ENCODE measurements at places on chromosomes 7 and 10. TPM values are rescaled to one million over a fixed set of nuclear protein-coding genes. Genes with fewer than 3 reads are reported as not detected.

The P4HA1 gene
- 72.2 TPM for total RNA-seq

The NUTM2E gene
- not detected for total RNA-seq

The PLEKHS1 gene
- total RNA-seq = not detected

The CTAGE15 gene
- 0.36 TPM for total RNA-seq

The CRYGN gene
- total RNA-seq = 0.16 TPM

The ZNF804B gene
- total RNA-seq = not detected

The EXOC4 gene
- 61.7 TPM for total RNA-seq

The PNLIPRP2 gene
- total RNA-seq = not detected

The TMEM26 gene
- total RNA-seq = not detected

The TRIM50 gene
- not detected for total RNA-seq

DNA sequence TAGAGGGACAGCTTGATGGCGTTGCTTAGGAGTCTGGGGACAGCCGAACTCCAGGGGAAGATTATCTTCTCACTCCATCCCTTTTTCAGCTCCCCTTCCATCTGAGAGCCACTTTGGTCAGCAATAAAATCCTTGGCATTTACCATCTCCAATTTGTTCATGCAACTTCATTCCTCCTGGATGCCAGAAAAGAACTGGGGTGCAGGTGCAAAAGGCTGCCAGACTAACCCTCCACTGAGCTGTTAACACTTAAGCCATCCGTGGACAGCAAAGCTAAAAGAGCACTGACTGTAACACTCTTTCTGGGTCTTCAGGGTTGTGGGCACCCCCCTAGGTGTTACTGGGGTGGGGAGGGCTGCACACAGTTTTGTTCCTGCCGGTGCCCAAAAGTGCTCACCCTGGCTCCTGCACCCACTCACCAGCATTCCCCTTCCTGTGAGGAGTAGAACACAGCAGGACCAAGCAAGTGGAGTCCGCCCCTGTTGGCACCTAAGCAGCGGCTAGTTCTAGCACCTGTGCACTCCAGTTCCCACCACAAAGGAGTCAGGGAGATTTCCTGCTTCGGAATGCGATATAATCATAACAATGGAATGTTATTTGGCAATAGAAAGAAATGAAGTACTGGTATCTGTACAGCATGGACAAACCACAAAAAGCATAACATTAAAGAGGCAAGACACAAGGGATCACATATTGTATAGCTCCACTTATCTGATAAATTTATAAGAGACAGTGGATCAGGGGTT, 95.1 kb downstream of the NPY start:
- no peak overlapping the region for H3K27ac ChIP-seq
- no peak for DNase-seq
- no peaks in the 10 kb centered on the region for H3K4me1 ChIP-seq
- no peaks in the 10 kb centered on the region for H3K27me3 ChIP-seq
- no peaks in the 10 kb centered on the region for H3K36me3 ChIP-seq
- H3K4me3 ChIP-seq = no peak overlapping the region

GRCh38 chr7:105782391-105783042, 93.9 kb downstream of the ATXN7L1 start:
- peak; percentile 73 for DNase-seq
- no peak overlapping the region for H3K4me3 ChIP-seq
- peaks cover 20% of the 10 kb centered on the region for H3K4me1 ChIP-seq
- no peaks in the 10 kb centered on the region for H3K27me3 ChIP-seq
- no peak overlapping the region for H3K27ac ChIP-seq

DNA sequence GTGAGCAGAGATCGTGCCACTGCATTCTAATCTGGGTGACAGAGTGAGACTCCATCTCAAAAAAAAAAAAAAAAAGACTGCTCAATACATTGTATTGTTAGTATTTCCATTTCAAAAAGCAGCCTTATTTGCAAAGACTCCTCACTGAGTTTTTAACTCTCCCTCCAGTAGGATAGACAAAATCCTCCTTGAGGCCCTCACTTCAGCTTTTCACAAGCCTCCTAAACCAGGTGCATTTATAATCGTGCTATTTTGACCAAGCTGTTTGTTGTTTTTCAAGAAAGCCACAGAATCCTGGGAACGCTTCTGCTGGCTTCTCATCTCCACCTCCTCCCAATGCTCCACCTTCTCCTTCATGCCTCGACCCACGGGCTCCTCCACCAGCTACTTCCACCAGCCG, 6.3 kb upstream of the DDIT4 start:
- H3K4me3 ChIP-seq = no peak overlapping the region
- no peak for DNase-seq
- H3K27me3 ChIP-seq = no peaks in the 10 kb centered on the region
- no peak overlapping the region for H3K27ac ChIP-seq
- no peaks in the 10 kb centered on the region for H3K36me3 ChIP-seq

- H3K27ac ChIP-seq = no peak overlapping the region
- H3K4me1 ChIP-seq = peaks cover 21% of the 10 kb centered on the region
- H3K36me3 ChIP-seq = no peaks in the 10 kb centered on the region
- DNase-seq = no peak
- H3K27me3 ChIP-seq = no peaks in the 10 kb centered on the region
These were observed 7.9 kb downstream of the ANTXRL start for GRCh38 chr10:46294641-46295220.

DNA sequence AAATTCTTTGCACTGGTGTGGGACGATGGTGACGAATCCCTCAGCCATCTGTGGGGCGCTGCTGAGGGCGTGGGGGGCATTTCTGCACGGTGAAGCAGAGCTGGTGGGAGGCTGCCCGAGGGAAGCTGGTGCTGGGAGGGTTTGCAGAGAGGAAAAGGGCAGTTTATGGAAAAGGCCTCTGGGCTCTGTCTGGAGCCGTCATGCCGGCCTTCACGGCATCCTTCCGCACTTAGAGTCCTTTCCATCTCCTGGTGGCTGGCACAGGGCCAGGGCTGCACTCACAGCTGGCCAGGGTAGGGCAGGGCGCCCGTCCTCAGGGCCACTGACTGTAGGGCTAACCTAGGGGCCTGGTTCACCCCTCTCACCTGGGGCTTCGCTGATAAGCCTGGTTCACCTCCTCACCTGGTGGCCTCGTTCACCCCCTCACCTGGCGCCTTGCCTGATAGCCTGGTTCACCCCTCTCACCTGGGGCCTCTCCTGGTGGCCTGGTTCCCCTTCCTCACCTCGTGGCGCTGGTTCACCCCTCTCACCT, 598 bp upstream of the AMZ1 start:
- no peak overlapping the region for H3K4me3 ChIP-seq
- DNase-seq = no peak
- H3K27ac ChIP-seq = no peak overlapping the region
- no peaks in the 10 kb centered on the region for H3K36me3 ChIP-seq

GRCh38 chr7:146090023-146090645, 26.5 kb upstream of the CNTNAP2 start:
- no peaks in the 10 kb centered on the region for H3K36me3 ChIP-seq
- no peaks in the 10 kb centered on the region for H3K4me1 ChIP-seq
- H3K4me3 ChIP-seq = no peak overlapping the region
- H3K27ac ChIP-seq = no peak overlapping the region
- H3K27me3 ChIP-seq = no peaks in the 10 kb centered on the region

GRCh38 chr7:88337572-88337971, 30.9 kb upstream of the STEAP4 start:
- no peaks in the 10 kb centered on the region for H3K4me1 ChIP-seq
- no peaks in the 10 kb centered on the region for H3K36me3 ChIP-seq
- H3K27me3 ChIP-seq = peaks cover 9% of the 10 kb centered on the region
- no peak for DNase-seq

- no peak overlapping the region for H3K4me3 ChIP-seq
- DNase-seq = no peak
- H3K27ac ChIP-seq = no peak overlapping the region
- H3K36me3 ChIP-seq = peaks cover 15% of the 10 kb centered on the region
These were observed 127.0 kb downstream of the SRPK2 start for GRCh38 chr7:105261689-105262088.

GRCh38 chr10:96275685-96276418, 4.5 kb upstream of the BLNK start:
- H3K4me1 ChIP-seq = no peaks in the 10 kb centered on the region
- no peak overlapping the region for H3K4me3 ChIP-seq
- no peak for DNase-seq
- no peaks in the 10 kb centered on the region for H3K36me3 ChIP-seq
- no peak overlapping the region for H3K27ac ChIP-seq

DNA sequence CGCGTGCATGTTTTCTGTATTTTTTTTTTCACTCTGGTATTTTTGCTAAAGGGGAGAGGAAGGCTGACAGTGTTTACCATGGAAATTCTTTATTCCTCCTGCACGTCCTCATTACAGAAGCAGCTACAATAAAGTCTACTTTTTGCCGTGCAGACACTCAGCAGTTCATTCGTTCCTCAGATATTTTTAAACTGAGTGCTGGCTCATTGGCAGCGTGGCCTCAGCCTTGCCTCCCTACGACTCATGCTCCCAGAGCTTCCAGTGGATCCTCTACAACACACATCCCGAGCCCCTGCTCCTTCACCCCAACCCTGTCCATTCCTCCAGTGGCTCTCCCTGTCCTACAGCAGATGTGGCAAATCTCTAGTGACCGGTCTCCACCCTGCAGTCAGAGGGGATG, 239.2 kb upstream of the ZMIZ1 start:
- peaks cover 6% of the 10 kb centered on the region for H3K27me3 ChIP-seq
- no peaks in the 10 kb centered on the region for H3K36me3 ChIP-seq
- H3K4me1 ChIP-seq = no peaks in the 10 kb centered on the region
- no peak for DNase-seq
- H3K27ac ChIP-seq = no peak overlapping the region

DNA sequence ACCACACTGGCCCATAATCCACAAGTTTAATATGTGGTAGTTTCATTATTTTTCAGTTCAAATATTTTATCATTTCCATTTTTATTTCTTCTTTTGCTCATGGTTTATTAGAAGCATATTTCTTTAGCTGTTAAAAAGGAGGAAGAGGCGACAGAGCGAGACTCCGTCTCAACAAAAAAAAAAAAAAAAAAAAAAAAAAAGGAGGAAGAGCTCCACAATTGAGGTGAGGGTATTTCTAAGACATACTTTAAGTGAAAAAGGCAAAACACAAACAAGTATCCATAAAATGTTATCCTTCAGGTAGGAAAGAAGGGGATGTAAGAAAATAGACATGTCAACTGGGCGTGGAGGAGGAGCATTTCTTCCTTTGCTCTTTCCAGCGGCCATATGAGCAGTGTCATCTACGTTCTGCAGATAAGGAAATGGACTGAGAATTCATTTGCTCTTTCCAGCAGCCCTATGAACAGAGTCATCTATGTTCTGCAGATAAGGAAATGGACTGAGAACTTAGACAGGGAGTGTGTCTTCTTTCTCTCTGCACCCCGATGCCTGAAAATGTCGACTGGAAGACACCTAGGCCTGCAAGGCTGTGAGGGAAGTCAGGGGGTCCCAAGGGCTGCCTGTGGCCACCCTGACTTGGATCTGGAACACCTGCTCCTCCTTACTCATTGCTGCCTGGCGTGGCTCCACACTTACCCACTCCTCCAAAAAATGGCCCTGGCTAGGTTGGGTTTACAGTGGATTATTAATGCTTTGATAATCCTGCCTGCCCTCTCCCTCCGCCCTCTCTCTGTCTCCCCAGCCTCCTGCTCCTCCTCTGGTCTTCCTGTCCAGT, 18.9 kb upstream of the RAMP3 start:
- H3K4me3 ChIP-seq = no peak overlapping the region
- H3K27me3 ChIP-seq = no peaks in the 10 kb centered on the region
- no peak overlapping the region for H3K27ac ChIP-seq
- H3K4me1 ChIP-seq = peaks cover 9% of the 10 kb centered on the region
- H3K36me3 ChIP-seq = no peaks in the 10 kb centered on the region

DNA sequence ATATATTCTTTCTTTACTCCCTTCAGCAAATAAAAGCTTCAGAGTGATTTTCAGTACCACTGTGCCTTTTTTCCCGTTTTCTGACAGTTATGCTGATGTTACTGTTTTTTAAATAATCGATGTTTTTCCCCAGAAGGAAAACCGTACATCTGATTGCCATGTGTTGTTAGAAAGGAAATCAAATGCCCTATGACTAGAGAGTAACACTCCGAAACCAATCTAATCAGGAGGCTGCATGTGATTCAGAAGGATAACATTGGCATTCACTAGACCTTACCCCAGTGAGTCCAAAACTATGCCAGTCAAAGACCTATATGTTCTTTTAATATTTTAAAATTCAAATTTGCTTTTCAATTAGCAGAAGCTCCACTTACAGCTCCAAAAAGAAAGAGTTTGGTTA, 116.3 kb downstream of the TMEM26 start:
- H3K4me1 ChIP-seq = no peaks in the 10 kb centered on the region
- DNase-seq = no peak
- H3K4me3 ChIP-seq = no peak overlapping the region
- H3K36me3 ChIP-seq = no peaks in the 10 kb centered on the region
- no peaks in the 10 kb centered on the region for H3K27me3 ChIP-seq

DNA sequence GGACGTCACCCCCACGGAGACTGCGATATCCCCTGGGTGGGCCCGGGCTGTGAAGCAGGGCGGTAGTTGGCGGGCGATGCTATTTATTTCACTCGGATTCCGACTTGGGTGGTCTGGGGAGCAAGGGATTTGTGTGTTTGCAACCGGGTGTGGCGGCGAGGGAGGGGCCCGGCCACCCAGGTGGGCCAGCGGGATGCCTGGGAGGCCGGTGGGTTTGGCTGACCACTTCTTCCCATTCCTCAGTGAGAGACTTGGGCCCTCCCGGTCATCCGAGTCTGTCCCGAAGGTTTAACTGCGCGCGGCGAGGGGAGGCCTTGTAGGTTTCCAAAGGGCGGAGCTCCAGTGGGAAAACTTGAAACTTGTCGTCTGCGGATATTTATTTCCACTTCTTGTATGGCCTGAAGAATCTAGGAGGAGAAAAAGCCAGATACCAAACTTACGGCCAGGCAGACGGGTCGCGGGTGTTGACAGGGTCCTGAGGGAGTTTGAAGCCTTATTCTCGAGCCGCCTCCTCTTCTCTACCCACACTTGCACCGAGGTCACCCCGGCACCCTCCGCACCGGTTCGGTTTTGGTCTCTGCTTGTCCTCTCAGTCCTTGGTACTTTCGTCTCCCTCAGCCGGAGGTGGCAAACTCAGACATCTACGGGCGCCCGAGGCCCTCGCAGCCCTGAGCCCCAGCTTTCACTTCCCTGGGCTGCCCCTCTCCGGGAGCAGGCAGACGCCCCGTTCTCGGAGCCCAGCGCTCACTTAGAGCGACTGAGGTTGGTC, 17.9 kb downstream of the ZNF316 start:
- no peak for DNase-seq
- no peak overlapping the region for H3K4me3 ChIP-seq
- peaks cover 30% of the 10 kb centered on the region for H3K36me3 ChIP-seq
- no peaks in the 10 kb centered on the region for H3K27me3 ChIP-seq

- no peak for DNase-seq
- H3K36me3 ChIP-seq = no peaks in the 10 kb centered on the region
- no peak overlapping the region for H3K4me3 ChIP-seq
- no peak overlapping the region for H3K27ac ChIP-seq
- no peaks in the 10 kb centered on the region for H3K27me3 ChIP-seq
These were observed 335.4 kb downstream of the PTPRN2 start for GRCh38 chr7:158252081-158252836.

- no peak overlapping the region for H3K27ac ChIP-seq
- no peak for DNase-seq
- H3K4me1 ChIP-seq = no peaks in the 10 kb centered on the region
- peaks cover 3% of the 10 kb centered on the region for H3K27me3 ChIP-seq
- no peaks in the 10 kb centered on the region for H3K36me3 ChIP-seq
- H3K4me3 ChIP-seq = no peak overlapping the region
These were observed 115.6 kb downstream of the TFEC start for GRCh38 chr7:115914951-115915350.

GRCh38 chr7:143299346-143299745, 11.2 kb downstream of the CASP2 start:
- H3K4me3 ChIP-seq = no peak overlapping the region
- no peak for DNase-seq
- H3K27me3 ChIP-seq = no peaks in the 10 kb centered on the region
- H3K27ac ChIP-seq = no peak overlapping the region

Data from activated CD8-positive, alpha-beta T cell treated with anti-CD3 and anti-CD28 coated beads for 36 hours (primary cell).